Smooth muscle cell of the umbilical artery (primary cell): ENCODE measurements at places on chromosomes 5 and 9. TPM values are rescaled to one million over a fixed set of nuclear protein-coding genes. Genes with fewer than 3 reads are reported as not detected.

The SPATA31D4 gene
- not detected in 2 replicates for total RNA-seq

The FBP2 gene
- not detected in 2 replicates for total RNA-seq

The PCDHAC1 gene
- total RNA-seq = 0.09 and 0.30 TPM in 2 replicates

The ROR2 gene
- total RNA-seq = 19.9 and 20.5 TPM in 2 replicates

The CSF2 gene
- 1.2 TPM in 1 of 2 replicates, not detected in the other for total RNA-seq

The C9orf50 gene
- total RNA-seq = not detected in 2 replicates

The BARHL1 gene
- total RNA-seq = not detected in 2 replicates

The INVS gene
- 31.4 and 32.4 TPM in 2 replicates for total RNA-seq

The TICAM2 gene
- 5.0 and 5.6 TPM in 2 replicates for total RNA-seq

The PCDHB14 gene
- total RNA-seq = 0.42 and 1.5 TPM in 2 replicates

The ABCA2 gene
- 46.0 and 68.3 TPM in 2 replicates for total RNA-seq

The SOX30 gene
- 0.18 TPM in 1 of 2 replicates, not detected in the other for total RNA-seq

The FABP6 gene
- 0.55 TPM in 1 of 2 replicates, not detected in the other for total RNA-seq

The JADE2 gene
- 14.3 and 20.4 TPM in 2 replicates for total RNA-seq

The OR1N2 gene
- total RNA-seq = not detected in 2 replicates

The RUSC2 gene
- total RNA-seq = 22.6 and 44.1 TPM in 2 replicates

The PLAC8L1 gene
- 0.59 TPM in 1 of 2 replicates, not detected in the other for total RNA-seq

The C6 gene
- not detected in 2 replicates for total RNA-seq
